Stimulated activated CD8-positive, alpha-beta memory T cell treated with anti-CD3 and anti-CD28 coated beads, Interleukin-15, amount 100 ng/mL, for 48 hours (primary cell): ENCODE measurements at places on chromosomes 5 and 9.

DNA sequence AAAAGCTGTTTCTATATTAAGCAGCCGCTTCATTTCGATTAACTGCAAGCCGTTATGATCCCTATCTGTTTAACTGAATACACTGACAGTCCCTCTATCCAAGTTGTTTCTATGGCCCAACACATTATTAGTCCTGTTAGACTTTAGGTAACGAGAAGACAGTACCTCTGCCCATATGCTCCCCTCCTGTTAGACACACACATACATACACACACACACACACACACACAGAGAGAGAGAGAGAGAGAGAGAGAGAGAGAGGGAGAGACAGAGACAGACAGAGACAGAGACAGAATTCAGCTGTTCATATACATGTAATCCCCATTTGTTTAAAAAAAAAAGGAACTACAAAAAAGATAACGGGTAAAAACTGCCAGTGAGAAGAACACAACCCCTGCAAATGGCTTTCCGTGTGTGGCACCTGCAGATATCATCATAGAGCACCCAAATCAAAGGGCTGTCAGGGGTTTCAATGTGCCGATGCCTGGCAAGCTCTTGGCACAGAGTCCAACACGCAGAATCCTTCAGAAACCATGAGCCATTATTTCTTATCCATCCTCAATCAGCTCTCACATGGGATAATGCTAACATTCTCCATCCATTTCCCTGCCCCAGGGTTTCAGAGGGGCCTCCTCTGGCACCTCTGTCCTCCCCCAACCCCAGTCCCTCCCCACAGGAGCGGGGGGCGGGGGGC lies 144.0 kb downstream of the MYO10 start:
- no peak for DNase-seq

- DNase-seq: no peak
Measured at GRCh38 chr9:112867275-112867991, 23.2 kb downstream of the SLC46A2 start.

DNA sequence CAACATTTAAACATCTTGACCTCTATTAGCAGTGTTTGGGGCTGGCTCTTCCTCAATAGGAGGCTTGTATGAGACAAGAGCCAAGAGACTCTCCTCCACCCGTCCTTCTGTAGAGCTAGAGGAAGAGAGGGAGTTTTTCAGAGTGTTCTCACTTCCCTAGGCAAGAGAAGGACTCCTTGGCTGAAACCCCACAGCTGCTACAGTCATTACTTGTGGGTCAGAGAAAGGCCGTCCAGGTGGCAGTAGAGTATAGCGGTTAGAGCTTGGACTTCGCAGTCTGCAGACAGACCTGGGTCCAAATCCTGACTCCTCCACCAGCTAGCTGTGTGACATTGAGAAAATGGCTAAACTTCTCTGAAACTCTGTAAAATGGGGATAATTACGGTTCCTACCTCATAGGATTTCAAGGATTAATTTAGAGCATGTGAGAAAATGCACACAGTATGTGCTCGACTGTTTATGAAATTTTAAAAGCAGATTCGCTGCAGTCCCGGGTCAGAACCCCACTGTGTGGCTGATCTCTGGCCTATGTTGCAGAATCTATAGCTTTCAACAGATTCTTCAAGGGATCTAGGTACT lies 80.8 kb upstream of the ARAP3 start:
- DNase-seq: no peak

DNA sequence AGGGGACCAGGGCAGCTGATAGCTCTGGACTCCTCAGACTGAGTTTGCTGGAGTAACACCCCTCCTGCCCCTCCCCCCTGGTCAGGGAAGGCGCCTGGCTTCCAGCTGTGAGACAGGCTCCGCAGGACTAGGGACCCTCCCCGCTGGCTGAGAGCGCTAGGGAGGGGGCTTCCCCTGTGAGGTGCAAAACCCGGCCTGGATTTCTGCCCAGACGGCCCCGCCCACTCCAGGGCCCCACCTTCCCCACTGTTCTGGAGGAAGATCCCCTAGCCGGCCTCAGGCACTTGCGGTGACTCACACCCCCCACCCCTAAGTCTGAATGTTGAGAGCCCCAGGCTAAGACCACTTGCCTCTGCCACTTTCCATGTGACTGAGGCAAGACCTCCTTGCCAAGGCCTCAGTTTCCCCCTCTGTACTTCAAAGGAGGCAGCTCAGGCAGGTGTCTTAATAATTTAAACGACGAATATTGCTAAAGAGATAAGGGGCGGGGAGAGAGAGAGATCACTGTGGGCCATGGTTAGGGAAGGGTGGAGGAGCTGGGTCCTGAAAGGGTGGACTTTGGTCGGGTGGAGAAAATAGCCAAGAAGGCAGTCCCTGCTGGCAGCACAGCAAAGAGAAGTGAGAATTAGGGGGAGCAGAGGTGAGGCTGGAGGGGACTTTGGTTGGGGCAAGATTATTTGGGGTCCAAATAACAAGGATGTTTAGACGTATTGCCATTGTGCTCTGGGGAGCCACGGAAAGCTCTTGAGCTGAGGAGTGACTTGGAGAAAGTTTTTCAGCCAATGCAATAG lies 1.0 kb upstream of the DAB2IP start:
- peak; percentile 14 for DNase-seq

DNA sequence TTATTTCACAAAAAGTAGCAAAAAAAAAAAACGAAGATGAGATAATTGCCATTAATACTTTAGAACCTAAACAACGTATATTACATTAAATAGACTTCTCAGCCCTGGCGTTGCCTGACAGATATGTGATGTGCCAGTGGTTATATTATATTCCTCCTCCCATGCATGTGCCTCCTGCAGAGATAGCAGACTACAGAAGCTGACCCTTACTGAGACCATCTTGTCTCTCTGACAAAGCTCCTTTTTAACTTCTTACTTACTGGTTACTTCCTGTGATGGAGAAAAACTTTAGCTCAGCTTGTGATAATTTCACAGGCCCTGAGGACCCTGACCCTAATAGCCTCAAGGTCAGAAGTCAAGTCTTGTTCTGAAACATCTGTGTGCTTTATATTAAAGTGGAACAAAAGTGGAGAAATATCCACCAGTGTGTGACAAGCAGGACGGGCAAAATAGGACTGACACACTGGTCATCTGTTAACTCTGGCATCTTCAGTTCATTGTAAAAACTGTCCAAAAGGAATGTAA lies 80.6 kb upstream of the POU5F2 start:
- DNase-seq: no peak

DNA sequence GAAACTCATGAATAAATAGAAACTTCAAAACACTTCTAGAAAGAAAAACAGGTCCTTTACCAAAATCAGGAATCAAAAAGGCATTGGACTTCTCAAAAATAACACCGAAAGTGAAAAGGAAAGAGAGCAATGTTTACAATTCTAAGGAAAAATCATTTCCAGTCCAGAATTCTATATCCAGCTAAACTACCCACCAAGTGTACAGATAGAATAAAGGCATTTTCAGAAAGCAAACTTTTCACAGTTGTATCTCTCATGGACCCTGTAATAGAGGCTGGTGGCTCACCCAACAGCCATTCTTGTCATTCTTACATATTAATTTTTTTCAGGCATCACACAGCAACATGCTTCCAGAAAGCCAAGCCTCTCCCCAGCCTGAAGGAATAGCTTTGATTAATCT lies 63.7 kb downstream of the FOXD1 start:
- DNase-seq: no peak

- no peak for DNase-seq
Measured at GRCh38 chr5:121899346-121899745, 47.7 kb downstream of the FTMT start.

DNA sequence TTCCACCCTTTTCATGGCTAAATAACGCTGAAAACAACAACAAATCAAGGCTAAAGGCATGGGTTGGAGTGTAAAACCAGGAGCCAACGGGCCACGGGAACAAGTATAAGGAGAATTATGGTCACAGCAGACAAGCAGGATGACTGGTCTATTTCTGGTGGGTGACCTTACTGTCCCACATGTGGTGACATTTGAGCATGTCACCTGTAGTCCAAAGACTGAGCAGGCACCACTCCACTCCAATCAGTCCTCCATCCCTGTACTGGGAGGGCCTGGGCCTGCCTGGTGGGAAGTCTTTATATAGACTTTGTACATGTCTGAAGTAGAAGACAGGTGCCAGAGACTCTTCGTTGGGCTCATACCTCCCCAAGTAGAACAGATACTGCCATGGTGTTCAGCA lies 36.8 kb downstream of the C9orf153 start:
- no peak for DNase-seq

DNA sequence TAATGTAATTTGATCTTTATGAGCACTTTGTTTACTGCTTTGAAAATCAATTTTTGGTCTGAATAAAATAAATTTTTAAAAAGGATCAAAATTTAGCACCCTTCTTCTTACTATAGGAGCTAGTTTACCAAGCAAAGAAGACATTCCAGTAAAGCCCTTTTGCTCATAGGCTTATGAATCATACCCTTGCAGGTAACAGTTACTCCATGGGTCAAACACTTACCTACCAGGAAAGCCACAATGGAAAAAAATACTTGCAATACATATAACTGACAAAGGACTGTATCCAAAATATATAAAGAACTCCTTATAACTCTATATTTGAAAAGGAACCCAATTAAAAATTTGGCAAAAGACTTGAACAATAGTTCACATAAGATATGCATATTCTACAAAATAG lies 66.6 kb downstream of the SHOC1 start:
- no peak for DNase-seq

DNA sequence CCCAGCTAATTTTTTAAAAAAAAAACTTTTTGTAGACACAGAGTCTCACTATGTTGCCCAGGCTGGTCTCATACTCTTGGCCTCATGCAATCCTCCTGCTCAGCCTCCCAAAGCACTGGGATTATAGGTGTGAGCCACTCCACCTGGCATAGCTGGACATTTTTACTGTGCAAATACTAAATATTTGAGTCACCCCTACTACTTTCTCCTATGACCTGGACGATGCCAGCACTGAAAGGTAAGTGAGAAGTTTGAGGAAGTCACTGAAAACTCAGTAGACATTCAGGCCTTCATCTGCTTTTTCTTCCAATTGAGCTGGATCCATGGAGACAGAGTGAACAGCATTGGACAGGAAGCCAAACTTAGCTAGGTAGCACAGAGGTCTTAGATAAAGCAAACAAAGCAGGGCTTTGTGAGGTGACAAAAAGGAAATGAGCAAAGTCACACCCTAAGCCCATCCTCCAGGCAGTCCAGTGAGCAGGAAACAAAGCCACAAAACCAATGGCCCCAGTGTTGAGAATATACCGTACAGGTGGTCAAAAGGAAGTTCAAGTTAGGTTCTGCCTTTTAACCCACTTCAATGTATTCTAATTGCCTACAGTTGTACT lies 192.6 kb upstream of the RASA1 start:
- DNase-seq: peak; percentile 3

- DNase-seq: no peak
Measured at GRCh38 chr5:107104040-107104995, 566.4 kb downstream of the EFNA5 start.

DNA sequence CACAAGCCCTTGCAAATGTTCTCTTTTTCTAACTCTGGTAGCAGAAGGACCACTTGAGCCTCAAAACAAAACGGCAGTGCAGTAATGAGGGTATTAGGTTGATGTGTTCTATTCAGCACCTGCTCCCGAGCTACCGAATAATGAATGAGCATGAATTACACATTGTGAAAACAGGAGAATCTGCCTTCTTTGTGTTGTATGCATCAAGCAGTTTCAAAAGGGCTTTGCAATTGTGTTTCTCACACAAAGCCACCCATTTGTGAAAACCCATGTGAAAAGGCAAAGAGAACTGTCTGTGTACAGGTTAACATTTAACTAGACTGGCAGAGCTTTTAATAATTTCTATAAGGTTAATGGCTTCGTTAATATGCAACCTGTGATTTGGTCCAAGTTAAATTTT lies 97.8 kb downstream of the STK32A start:
- no peak for DNase-seq

DNA sequence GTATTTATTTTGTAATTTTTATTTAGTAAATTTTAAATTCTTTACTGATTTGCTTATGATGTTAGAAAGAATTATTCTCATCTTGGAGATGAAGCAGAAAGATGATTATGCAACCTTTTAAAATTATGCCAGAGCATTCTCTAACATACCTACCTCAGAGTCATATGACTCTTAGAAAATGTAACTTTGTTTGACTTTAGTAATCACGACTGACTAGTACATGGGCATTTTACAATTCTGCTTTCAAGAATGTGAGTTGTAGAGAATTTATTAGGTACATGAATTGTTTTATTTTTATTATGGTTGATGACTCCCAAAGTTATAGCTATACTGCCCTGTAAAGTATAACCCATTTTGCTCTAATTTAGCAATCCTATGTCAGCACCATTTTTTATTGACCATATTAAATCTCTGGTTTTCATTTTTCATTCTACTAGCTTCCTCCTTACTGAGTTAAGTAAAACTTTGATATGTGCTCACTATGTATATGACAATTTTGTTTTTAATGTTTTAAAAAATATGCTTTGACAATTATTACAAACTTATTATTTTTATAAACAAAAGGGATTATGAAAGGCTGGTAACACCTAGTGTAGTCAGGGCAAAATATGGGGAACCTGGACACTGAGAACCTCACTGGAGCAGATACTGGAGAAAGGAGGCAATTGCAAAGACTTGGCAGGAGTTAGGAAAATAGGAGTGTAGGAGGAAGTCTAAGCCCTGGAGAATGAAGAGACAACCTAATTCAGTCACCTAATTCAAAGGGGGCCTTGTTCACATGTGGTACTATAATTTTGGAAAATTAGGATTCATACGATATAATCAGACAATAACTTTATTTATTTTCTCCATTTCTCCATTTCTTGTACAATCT lies 249.7 kb upstream of the DAB2 start:
- no peak for DNase-seq

GRCh38 chr9:35180801-35181200 lies 19.0 kb downstream of the UNC13B start:
- no peak for DNase-seq
